IPS DF 6.9 (cell line): ENCODE measurements at places on chromosomes 3 and 15.

DNA sequence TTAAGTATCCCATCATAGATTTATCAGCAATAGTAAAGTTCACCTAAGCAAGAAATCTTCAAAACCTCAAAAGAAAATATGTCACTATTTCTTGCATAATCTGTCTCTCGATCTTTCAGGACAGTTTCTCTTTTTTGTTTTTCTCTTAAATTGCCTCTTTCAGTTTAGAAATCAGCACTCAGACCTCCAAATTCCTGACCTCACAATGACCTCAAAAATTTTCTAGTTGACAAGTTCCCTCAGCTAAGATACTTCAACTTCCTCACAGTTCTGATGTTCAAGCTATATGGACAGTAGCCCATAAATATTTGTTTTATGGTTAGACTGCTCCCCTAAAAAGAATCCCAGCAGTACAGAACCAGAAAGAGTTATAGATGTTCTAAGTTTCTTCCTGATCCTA lies 24.1 kb downstream of the SLC24A5 start:
- DNase-seq: no peak

DNA sequence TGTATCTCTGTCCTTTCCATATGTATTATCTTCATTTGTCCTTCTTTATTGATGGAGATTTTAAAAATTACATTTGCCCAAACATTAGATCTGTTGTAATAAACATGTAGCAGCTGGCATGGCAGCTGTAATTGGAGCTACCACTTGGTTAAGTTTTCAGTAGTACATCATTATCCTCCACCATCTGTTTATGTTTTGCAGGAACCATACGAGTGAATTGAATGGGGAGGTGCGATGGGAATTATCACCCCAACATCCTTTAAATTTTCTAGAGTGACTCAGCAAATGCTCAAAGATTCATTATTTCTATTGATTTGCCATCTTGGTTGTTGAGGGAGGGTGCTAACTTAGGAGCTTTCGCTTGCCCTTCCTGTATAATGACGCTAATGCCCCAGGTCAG lies 32.6 kb upstream of the NOX5 start:
- no peak for DNase-seq

GRCh38 chr3:66393333-66394005 lies 107.4 kb downstream of the LRIG1 start:
- no peak for DNase-seq

DNA sequence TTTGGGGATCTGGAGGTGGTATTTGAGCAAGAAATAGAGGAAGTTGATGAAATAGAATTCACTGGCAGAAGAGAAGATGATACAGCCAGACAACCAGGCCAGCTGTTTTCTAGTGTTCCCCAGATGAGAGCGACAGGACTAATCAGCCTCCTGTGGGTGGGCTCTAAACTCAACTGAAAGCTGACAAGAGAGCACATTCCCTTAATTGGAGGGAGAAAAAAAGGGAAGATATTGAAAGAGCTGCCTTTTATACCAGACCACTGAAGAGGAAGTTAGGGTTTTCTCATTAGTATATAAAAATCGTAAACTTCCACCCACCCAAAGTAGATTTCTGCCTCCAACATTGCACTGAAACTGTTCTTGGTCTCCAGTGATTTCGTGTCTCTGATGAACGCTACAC lies 6.5 kb upstream of the TM4SF19 start:
- DNase-seq: no peak

GRCh38 chr3:8366219-8366810 lies 135.3 kb upstream of the LMCD1 start:
- DNase-seq: no peak

- DNase-seq: no peak
Measured at GRCh38 chr3:103614719-103615118, 1179.9 kb downstream of the ZPLD1 start.

DNA sequence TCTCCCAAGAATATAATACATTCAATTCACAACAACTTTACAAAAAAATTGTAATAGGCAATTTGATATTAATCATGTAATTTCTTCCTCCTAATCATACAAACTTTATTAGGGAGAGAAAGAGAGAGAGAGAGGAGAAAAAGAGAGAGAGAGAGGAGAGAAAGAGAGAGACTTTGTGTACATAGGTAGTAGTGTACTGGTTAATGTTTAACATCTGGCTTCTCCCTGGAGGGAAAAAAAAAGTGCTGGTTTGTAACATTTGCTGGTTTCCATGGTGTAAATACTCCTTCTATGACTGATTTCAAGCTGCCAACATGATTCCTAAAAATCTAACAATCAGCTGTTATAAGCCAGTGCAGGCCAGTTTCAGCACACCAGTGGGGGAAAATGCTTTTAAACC lies 98.0 kb upstream of the ARHGEF26 start:
- no peak for DNase-seq

DNA sequence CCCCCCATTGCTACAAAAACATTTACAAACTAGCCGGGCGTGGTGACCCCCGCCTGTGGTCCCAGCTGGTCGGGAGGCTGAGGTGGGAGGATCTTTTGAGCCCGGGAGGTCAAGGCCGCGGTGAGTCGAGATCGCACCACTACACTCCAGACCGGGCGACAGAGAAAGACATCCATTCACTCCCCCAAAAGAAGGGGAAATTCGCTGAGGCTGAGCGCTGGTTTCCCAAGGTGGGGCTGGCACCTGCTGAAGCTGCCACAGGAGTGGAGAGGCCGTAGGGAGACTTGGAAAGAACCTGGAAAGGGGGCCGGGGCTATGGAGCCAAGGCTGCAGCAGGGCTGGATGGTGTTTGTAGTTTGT lies 732 bp upstream of the CRTC3 start:
- DNase-seq: no peak
